Cerebellum (tissue), 4 donors: ENCODE measurements at places on chromosomes 16 and 17.

- no peak for DNase-seq
Measured at GRCh38 chr16:10981697-10982216, 37.4 kb downstream of the CLEC16A start.

- DNase-seq = no peak
Measured at GRCh38 chr17:73286863-73287296, 24.9 kb downstream of the CDC42EP4 start.

GRCh38 chr17:27577121-27577761, 53.7 kb upstream of the LGALS9 start:
- no peak for DNase-seq

DNA sequence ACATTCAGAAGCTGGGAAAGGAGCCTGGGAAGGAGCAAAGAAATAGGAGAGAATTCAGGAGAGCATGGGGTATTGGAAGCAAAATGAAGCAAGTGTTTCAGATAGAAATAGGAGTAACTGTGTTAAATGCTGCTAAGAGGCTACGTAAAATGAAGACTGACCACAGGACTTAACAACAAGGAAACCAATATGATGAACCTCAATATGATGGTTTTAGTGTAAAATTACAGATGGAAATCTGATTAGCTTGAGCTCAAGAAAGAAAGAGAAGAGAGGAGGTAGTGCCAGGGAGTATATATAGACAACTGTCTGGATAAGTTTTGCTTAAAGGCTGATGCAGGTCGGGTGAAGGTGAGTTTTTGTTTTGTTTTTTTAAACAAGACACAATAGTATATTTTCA, 92.2 kb downstream of the HELZ start:
- DNase-seq = no peak

GRCh38 chr17:63914471-63914870, 3.4 kb upstream of the CSHL1 start:
- DNase-seq = no peak

DNA sequence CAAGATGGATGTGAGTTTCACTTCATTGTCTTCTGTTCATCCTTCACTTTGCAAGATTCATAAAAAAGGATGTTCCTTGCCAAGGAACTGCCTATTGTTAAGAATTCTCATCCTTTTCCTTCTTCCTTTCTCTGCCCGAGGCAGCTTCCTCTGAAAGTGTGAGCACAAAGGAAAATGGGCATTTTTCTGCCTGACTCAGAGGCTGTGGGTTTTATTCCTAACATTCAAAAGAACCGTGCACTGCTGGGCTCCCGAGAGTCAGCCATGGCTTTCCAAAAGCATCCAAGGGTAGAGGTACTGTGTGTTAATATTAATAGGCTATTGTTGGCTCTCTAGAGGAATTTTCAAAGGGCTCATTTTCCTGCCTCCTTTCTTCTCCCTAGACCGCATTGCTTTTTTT, 289.4 kb downstream of the ABCC12 start:
- DNase-seq = no peak

DNA sequence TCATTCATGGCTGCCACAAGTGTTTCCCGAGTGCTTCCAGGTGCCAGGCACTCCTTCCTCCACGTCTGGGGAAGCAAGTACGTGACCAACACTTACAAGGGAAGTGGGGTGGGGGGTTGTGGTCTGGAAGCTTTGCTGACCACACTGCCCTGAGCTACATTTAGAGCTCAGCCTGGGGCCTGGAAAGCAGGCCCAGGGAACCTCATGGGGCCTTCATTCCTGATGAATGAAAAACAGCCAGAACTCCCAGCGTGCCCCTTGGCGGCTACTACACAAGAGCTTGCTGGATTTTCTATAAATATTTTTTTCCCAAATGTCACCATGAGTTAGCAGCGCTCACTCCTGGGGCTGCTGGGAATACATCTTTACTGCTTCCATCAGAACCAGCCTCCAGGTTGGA, 73.3 kb downstream of the ABCC12 start:
- peak; percentile 61 for DNase-seq

DNA sequence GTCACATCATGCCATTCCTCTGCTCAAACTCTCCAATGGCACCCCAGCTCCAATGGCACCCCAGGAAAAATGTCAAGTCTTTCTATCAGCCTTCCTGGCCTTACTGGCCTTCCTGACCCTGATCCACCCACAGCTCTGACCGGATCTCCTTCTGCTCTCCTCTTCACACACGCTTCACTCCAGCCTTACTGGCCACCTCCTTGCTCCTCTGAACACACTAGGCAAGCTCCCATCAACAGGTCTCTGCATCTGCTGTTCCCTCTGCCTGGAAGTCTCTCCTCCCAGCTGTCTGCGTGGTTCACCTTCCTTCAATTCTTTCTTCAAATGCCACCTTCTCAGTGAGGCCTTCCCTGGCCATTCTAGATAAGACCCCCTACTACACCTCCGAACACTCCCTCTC, 43.4 kb downstream of the MYO1D start:
- no peak for DNase-seq

- DNase-seq = no peak
Measured at GRCh38 chr16:15915555-15916081, 27.2 kb upstream of the CEP20 start.

DNA sequence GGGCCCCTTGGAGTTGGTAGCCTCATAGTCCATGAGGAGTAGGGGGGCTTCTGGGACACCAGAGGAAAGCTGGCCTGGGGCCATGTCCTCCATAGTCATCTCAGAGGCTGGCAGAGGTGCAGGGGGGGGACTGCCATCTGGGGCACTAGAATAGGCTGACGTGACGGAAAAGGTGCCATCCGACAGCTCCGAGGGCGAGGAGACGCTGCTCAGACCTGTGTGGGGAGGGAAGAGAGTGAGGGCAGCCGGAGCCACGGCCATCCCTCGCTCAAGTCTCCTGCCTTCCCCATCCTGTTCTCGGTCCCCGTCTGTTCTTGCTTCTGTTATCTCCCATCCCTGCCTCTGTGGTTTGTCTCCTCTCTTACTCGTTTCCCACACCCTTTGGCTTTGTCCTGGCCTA, 4.7 kb upstream of the SPAG7 start:
- no peak for DNase-seq

- DNase-seq = peak; percentile 70
Measured at GRCh38 chr17:29138971-29139691, 41.1 kb downstream of the MYO18A start.

DNA sequence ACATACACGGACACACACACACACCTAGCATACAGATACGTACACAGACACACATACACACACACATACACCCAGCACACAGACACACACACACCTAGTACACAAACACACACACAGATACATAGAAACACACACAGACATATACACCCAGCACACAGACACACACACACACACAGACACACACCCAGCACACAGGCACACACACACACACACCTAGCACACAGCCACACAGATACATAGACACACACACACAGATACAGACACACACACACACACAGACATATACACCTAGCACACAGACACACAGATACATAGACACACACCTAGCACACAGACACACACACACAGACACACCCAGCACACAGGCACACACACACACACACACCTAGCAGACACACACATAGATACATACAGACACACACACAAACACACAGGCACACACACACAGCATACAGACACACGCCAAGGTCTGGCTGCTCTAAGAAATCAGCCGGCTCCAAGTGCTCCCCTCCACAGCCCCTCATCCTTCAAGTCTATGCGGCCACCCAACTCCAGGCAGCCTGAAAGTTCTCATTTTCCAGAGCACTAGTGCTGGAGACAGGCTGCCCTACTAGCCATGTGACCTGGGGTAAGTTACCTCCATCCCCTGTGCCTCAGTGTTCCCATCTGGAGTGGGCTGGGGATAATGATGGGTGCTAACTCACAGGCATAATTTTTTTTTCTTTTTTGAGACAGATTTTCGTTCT, 13.2 kb downstream of the NR1D1 start:
- no peak for DNase-seq

- no peak for DNase-seq
Measured at GRCh38 chr16:68656751-68657150, 11.6 kb downstream of the CDH3 start.

GRCh38 chr16:65196420-65197075, 74.7 kb upstream of the CDH11 start:
- no peak for DNase-seq

DNA sequence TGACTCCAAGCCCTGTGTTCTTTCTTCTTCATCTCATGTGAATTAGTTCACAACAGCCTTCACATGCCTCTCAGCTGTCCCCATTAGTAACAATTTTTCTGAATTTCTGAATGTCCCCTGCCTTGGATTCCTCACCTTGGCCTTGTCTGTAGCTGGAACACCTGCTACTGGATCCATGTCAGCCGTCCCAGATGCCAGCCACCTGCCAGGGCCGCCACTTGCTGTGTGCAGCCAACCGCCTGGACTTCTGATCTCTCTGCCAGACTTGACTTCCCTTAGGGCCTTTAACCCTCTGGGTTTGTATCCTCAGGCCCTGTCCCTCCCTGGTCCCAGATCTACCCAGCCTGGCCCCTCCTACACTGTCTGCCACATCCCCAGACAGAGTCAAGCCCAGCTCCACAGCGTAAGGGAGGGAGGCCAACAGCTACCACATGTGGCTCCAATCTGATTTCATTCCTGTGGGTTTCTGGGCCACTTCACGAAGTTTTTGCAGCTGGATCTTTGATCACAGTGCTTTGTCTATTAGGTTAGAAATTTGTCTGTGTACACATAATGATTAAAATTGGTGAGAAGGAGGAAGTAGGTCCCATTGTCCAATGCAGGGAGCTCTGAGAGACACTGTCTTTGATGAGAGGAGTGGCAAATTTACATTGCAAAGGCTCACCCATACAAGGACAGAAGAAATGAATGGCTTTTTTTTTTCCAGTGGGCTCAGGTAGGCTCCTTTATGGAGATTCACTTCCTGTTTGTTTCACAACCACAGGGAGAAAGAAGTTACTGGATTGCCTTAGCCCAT, 15.3 kb downstream of the MPP2 start:
- DNase-seq = no peak

DNA sequence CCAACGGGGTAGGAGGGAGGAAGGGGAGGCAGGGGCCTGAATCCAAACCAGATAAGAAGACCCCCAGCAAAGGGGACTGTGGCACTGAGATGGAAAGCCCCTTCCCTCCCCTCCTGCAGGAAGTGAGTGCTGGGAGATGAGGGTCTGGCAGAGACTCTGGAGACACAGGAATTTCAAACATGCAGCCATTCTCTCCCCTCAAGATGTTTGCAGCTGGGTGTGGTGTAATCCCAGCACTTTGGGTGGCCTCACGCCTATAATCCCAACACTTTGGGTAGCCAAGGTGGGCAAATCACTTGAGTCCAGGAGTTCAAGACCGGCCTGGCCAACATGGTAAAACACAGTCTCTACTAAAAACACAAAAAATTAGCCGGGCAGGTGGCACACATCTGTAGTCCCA, 33.9 kb upstream of the FAAP100 start:
- no peak for DNase-seq

DNA sequence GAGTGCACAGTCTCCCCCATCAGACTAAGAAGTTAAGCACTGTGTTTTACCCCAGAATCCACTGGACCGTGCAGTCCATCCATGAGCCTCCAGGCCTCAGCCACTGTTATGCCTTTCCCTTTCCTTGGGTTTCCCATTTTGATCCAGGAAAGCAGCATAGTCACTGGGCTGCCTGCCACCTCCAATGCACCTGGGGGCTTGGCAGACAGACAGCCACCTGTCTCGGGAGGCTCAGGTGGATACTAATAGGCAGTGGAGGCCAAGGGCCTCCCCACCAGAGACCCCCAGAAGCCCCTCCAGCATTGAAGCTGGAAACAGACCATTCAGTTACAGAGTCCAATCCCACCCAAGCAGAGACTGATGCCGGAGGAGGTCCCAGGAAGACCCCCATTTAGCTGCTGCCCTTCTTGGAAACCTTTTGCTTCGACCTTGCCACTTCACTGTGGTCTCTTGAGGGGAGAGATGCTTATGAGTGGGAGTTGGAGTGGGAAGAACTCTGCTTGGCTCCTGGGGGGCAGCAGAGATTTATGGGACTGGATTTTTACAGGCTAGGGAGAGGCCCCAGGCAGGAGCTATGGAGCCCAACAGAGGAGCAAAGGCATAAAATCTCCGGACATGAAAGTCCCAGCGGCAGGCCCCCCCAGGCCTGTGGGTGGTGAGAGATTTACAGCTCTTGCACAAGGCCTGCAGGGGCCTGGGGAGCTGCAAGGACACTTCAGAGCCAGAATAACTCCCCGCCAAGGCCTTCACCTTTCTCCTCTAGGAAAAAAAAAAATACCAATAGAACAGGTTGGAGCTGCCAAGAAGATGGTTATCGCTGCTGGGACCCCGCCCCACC, 12.2 kb upstream of the SP2 start:
- DNase-seq = no peak

- DNase-seq = no peak
Measured at GRCh38 chr16:922051-922450, 48.7 kb downstream of the LMF1 start.

GRCh38 chr16:22784690-22785214, 29.2 kb upstream of the HS3ST2 start:
- no peak for DNase-seq

GRCh38 chr16:53507464-53508179, 4.6 kb upstream of the AKTIP start:
- DNase-seq = no peak

DNA sequence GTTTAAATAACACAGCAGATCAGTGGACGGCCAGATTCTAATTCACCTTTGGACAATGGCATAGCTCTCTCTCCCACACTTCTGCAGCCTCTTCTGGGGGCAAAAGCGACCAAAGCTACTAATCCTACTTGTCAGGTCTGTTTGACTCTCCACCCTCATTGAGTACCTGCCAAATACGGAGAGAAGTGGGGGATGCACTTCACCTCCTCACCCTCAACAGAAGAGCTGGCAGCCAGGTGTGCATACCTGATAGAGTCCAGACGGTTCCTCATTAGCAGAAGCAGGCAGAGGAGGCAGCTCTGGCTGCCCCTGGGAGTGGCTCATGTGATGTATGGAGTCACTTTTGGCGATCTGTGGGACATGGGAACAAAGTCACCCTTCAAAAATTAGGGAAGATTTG, 4.9 kb downstream of the DNAH3 start:
- DNase-seq = no peak

GRCh38 chr17:11551442-11551841, 46.8 kb upstream of the DNAH9 start:
- DNase-seq = no peak

- DNase-seq = no peak
Measured at GRCh38 chr16:79627092-79627491, 26.6 kb upstream of the MAF start.

- no peak for DNase-seq
Measured at GRCh38 chr16:58046054-58046881, 20.7 kb downstream of the MMP15 start.
